ENCODE measurements at places on chromosomes 6 and 20.

DNA sequence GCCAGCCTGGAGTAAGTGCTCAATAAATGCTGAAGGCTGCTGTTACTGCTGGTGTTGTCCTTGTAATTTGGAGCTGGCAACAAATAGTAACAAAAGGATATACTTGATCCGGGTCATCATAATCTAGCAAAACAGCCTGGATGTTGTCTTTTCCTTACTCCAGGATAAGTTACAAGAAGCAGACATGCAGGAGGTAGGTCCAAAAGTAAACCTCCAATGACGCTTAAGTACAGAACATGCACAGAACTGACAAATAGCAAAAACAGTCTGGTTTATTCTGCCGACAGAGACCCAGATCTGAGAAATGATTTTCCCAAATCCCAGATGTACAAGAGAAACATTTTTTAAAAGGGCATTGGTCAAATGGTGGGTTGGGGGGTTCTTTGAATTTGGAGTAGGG lies 93.0 kb upstream of the KCNK16 start:
- no peak for DNase-seq

DNA sequence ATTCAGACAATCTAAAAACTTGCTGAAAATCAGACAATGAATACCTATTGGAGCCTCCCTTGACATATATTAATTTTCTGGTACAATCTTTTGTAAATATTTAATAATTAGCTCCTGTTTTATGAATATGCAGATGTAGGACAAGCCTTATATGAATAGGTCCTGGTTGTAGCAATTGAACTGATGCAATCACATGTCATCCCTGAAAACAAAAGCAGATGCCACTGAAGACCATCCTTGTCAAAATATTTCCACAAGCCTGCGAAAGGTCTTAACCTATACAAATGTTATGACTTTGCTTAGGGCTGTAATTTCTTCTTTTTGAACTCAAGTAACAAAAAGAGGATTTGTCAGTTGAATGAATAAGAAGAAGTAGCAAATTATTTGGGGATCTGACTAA lies 722.1 kb downstream of the EYS start:
- no peak for DNase-seq

DNA sequence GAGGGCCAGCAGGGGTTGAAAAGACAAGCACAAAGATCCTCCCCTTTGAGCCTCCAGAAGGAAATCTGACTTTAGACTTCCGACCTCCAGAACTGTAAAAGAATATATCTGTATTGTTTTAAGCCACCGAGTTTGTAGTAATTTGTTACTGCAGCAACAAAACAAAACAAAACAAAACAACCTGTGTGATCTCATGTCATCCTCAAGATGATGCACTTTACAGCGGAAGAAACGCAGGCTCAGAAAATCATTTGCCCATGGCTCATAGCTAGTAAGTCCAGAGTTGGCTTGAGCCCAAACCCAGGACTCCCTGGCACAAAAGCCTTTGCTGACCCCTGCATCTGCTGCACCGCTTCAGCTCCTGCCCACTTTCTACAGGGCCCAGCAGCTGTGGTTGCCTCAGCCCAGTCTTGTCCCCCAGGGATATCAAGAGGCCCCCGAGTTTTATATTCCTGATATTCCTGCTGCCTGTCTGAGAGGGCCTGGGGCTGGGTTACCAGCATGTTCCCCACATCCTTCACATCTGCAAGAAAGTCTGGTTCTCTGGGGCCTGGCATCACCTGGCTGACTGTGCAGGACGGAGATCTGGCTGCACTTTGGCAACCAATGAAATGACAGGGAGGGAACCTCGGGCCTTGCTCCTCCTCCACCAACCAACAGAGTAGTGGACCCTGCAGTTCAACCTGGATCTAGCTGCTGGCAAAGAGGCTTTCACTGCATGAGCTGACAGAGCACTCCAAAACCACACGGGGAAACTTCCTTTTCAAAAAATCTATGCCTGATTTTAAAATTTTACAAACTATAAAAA lies 56.9 kb downstream of the JPH2 start:
- DNase-seq: no peak

GRCh38 chr6:80988892-80989291 lies 763.6 kb downstream of the TENT5A start:
- DNase-seq: no peak

- DNase-seq: no peak
Measured at GRCh38 chr6:101683884-101684283, 290.4 kb downstream of the GRIK2 start.

DNA sequence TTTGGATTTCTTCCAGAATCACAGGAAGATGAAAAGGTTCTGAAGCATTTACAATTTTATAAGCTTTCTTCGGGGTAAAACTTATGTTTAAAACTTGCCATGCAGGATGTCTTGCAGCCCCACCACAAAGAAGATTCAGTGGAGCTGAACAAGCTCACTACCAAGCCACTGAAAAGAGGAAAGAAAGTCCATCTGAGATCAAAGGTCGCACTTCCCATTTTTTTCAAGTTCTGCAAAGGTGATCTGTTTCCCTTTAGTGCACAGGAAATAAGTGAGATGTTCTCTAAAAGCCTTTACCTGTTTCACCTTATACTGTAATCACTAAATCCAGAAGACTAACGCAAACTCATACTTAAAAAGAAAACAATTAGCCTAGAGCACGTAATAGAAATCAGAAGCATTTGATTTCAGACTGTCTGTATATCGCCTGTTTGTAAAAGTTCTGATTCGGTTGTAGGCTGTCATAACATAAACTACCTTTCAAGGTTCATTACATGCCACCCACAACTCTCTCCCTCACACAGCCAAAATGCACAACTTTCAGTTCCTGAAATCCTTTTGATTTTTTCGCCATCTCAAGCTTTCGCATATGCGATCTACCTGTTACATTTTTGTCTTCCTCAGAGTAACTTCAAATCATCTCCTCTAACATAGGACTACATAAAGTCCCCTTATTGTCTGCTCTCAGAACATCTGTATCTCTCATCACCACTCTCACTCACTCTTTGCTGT lies 1.8 kb downstream of the ECHDC1 start:
- DNase-seq: no peak

DNA sequence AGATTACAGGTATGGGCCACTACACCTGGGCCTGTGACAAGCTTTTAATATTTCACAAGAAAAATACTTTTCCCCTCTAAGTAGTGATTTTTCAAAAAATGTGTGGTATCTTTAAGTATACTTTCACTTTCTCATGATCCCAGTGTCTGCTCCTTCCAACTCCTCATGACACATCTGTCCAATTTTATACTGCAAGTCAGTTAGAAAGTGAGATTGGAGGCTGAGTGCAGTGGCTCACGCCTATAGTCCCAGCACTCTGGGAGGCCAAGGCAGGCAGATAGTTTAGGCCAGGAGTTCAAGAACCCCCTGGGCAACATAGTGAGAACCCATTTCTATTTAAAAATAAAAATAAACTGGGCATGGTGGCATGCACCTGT lies 20.2 kb downstream of the PIM1 start:
- no peak for DNase-seq

DNA sequence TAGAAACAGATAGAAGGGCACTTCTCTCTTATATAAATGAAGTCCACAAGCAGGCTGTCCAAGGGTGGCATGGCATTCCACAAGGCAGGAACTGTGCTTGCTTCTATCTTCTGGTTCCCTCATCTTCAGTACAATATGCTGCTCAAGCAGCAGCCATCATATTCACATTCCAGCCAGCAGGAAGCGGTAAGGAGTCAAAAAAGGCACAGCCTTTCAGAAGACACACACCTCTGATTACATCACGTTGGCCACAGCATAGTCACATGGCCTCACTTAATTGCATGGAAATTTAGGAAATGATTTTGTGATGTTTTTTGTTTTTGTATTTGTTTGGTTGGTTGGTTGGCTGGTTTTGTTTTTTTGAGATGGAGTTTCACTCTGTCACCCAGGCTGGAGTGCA lies 19.0 kb downstream of the REM1 start:
- DNase-seq: no peak

GRCh38 chr6:15620611-15621010 lies 42.2 kb downstream of the DTNBP1 start:
- DNase-seq: no peak

DNA sequence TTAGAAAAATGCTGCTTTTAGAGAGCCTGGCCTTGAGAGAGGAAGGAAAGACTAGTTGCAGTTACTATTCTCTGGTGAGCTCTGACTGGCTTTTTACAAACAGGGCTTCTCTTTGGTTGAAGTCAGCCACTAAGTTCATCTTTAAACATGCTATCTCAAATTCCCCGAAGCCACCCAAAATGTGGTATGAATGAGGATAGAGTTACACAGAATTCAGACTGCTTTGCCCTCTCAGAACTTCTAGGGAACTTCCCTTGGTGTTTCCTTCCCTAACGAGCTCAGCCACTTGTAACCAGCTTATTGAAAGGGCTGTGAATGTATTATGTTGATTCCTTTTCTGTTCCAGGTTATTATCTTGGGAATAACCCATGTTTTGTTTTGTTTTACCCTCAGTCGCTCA lies 73.5 kb downstream of the EFHC1 start:
- no peak for DNase-seq

DNA sequence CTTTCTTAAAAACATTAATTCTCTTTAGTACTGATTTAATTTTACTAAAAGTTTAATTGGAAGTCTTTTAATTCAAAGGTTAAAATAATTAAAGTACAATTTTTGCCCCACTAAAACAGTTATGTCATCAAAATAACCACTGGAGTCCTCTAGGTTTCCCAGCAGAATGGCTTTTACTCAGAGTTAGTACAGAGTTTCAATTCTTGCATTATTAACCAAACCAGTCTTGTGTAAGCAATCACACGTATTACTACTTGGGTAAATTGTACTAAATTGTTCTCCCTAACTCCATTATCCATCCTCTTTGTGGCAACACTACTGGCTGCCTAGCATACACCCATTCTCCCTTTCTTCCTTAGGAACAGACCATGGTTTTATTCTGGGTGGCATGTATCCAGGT lies 36.9 kb downstream of the CDK19 start:
- no peak for DNase-seq

GRCh38 chr6:120935908-120936307 lies 398.4 kb downstream of the TBC1D32 start:
- no peak for DNase-seq

- DNase-seq: no peak
Measured at GRCh38 chr6:125584468-125584939, 164.9 kb upstream of the HEY2 start.

Data from BJ (cell line).